Epithelial cell of proximal tubule (primary cell): ENCODE measurements at places on chromosomes 5 and 9.

- DNase-seq, result no peak
Observed at GRCh38 chr9:125125523-125125922, 17.8 kb downstream of the SCAI start.

DNA sequence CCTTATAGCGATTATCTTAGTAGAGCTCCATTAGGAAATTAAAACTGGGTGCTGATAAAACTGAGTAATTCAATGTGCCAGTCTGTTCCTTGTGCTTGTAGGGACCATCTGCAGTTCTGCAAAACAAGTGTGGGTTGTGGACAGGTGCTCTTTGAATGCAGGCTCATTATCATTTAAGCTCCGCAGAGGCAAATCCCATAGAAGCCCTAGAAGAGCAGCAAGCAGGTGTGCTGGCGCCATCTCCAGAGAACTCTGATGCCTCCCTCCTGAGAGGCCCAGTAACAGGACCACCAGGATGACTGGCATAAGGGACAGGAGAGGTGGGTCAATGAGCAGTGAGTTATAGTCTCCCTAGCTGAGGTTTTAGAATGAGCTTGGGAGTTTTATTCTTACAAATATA lies 1342.4 kb upstream of the DMAC1 start:
- no peak for DNase-seq

DNA sequence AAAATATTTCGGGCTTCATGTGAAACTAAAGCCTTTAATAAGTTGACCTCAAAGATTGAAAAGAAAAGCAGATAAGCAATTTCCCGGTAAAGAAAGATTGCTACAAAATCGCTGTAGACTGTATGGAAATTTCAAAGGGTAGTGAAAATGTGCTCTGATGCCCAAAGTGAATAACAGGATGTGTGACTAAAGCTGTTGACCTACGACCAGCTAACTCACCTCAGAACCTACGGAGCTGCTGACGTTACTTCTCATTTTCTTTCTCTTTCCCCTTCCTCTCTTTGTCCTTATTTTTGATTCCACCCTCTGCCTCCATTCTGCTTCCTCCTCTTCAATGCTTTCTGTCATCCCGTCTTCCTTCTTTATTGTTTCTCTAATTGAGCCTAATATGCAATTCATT lies 103.2 kb downstream of the PDE4D start:
- no peak for DNase-seq

GRCh38 chr5:15283076-15283475 lies 216.9 kb upstream of the FBXL7 start:
- DNase-seq, result no peak

GRCh38 chr9:113659740-113660139 lies 196.2 kb downstream of the RGS3 start:
- no peak for DNase-seq

DNA sequence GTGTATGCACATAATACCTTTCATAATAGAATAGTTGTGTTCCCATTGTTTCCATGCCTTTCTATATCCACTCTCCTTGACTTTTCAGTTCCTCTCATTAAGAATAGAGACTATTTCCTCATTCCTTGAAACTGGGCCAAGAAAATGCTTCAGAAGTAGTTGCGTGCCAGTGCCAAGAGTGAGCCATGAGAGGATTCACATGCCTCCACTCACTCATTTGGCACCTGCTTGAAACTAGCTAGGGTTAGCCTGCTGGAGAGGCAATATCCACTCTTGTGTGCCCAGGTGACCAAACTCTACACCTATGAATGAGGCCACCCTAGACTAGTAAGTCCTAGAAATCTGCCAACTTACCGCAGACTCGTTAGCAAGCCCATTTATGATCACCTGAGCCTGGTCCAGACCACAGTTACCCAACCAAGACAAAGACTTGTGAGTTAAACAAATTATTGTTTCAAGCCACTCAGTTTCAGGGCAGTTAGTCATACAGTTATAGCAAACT lies 276.3 kb downstream of the EPB41L4A start:
- DNase-seq, result peak; percentile 91

- no peak for DNase-seq
Observed at GRCh38 chr5:160260881-160261815, 31.8 kb downstream of the FABP6 start.

DNA sequence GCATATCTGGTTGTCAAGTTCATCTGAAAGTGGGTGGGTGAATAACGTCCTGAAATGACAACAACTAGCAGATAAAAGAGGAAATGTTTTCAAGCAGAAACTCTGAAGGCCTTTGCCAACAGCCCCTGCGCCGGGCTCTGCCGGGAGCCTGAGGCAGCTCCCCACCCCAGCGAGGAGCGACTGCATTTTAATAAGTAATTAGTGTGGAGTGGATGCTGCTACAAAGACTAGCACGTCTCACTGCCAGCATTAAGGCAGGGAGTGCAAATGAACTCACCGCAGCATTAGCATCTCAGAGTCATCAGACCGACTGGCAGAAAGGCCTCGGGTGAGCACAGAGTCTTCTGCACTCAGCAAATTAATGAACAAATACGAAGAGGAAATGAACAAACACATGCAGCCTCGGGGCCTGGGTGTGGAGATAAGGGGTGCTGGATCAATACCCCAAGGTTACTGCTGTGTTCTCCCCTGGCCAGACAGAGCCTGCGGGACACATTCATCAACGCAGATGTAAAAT lies 63.8 kb downstream of the VAV2 start:
- DNase-seq, result no peak

DNA sequence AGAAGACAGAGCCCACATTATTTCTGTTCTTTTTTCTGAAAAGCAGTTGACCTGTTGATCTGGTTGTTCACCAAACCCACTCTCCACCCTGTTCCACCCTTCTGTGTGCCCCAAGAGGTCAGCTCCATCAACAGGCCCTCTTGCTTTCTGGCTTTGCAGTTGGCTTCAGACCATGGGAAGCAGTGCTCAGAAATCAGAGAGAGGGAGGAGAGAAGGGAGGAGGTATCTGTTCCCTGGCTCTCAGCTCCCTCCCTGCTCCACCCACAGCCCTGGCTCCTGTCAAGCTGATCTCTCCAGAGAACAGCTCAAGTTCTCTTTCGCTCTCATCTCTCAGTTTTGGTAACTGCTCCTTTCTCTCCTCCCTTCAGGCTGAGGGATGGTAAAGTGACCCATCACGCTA lies 144.2 kb upstream of the RAI14 start:
- DNase-seq, result no peak

- no peak for DNase-seq
Observed at GRCh38 chr5:171667341-171668096, 118.1 kb upstream of the SMIM23 start.

- no peak for DNase-seq
Observed at GRCh38 chr5:90434116-90434714, 24.7 kb upstream of the CETN3 start.

DNA sequence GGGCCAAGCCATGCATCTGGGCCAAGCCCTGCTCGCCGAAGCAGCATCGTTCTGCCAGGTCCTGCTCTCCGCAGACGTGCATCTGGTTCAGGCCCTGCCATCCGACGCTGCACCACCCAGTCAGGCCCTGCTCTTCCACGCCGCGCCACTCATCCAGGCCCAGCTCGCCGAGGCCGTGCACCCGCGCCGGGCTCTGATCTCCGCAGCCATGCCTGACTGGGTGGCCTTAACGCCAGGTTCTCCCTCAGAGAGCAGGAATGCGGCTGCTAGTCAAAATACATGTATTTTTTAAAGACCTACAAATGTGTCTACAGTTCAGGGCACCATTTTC lies 891.1 kb upstream of the CTNND2 start:
- DNase-seq, result no peak

DNA sequence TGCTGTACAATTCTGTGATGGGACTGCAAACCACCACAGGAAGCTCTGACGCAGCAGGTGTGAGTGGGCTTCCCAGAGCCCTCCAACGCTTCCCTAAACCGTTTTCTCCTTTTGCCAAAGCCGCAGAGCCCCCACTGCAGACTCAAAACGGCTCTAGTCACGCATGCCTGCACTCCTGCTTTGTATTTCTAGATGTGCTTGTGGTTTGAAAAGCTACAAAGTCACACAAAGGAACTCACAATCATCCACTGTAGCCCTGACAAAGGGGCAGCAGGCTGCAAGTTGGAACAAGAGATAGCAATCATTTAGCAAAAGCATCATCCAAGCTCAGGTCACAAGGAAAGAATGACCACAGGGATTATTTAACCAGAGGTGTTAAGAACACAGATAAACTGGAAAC lies 79.3 kb downstream of the PTPN3 start:
- no peak for DNase-seq

GRCh38 chr5:72434781-72435437 lies 72.3 kb downstream of the ZNF366 start:
- DNase-seq, result no peak
